ENCODE measurements at places on chromosomes 5 and 9.

- no peak for DNase-seq
Measured at GRCh38 chr5:170631466-170632195, 127.8 kb downstream of the KCNIP1 start.

- DNase-seq, result no peak
Measured at GRCh38 chr5:110414360-110414759, 312.1 kb downstream of the TMEM232 start.

DNA sequence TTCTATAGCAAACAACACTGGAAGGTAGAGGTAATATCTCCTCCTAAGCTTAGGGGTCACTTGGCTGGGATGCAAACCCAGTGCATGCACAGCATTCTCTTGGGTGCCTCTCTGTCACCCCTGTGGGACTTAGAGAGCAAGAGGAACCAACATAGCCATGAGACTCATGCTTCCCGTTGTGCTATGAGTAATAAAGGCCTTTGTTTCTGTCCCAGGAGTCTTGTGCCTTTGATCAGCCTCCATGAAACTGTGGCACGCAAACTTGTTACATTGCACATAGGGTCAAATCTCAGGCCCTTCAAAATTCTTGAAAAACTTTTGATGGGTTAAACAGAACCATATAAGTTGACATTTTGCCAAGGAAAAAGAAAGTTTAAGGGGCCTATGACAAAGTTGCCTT is 272.8 kb downstream of the TAF11L14 start:
- no peak for DNase-seq

DNA sequence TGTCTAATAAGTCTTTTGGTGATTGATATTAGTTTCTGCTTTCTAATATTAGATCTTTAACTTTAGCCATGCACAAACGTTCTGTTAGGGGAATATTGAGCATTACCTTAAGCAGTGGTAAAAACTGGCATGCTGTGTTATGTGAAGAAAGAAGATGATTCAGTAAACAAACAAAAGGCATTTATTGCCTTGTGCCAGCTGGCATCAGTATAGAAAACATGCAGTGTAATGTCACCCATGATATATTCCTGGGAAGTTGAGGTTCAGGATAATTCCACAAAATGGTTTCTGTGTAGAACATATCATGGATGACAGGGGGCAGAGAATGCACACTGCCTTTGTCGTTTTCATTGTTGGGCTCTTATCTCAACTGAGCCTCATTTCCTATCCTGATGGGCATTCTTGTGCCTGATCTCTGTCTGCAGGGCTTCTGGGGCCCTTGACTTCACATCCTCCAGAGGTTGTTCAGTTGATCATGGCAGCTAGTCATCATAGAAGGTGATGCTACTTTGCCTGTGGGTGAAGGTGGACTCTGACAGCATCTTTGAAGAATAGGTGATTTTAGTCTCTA is 24.2 kb downstream of the LRRTM2 start:
- DNase-seq, result no peak

GRCh38 chr9:137478613-137478961 is 19.5 kb upstream of the NSMF start:
- no peak for DNase-seq

GRCh38 chr9:101307524-101308213 is 77.1 kb downstream of the BAAT start:
- no peak for DNase-seq

DNA sequence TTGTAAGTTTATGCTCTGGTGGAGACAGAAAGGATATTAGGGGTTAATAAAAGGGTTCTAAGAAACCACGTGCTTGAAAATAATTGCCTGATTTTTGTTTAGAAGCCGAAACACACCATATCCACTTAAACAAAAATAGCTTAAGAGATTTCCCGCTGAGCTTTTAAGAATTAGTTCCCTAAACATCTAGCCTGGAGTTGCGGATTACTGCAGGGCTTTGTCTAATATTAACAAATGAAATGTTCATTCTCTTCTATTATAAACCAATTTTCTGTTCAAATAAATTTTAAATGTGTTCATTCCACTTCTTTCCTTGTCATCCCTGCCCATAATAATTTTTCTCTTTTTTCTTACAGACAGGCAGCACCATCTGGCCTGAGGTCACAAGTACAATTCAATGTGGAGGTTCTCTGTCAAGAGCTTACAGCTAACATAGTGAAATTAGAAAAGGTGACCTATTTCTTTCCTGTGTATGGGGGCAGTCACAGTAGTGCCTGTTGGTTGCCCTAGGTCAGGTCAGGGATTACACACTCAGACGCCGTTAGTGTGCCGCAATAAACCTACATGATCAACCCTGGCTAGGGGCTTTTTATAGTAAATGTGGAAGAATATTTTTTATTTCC is 65.3 kb downstream of the GRAMD2B start:
- no peak for DNase-seq

Data from cortex of kidney (tissue), 1 donor.